ENCODE measurements at places on chromosomes 7 and 10. TPM values are rescaled to one million over a fixed set of nuclear protein-coding genes. Genes with fewer than 3 reads are reported as not detected.

The DNAJC12 gene
- 6.1 TPM for total RNA-seq

The DLG5 gene
- 27.3 TPM for total RNA-seq

The DIP2C gene
- total RNA-seq: 14.4 TPM

The COL13A1 gene
- 21.3 TPM for total RNA-seq

The CYP3A4 gene
- not detected for total RNA-seq

The MMP21 gene
- total RNA-seq: not detected

The CACUL1 gene
- 19.9 TPM for total RNA-seq

The DNAJC1 gene
- 38.1 TPM for total RNA-seq

The HOXA13 gene
- 18.8 TPM for total RNA-seq

The VAX1 gene
- not detected for total RNA-seq

The DUS4L gene
- total RNA-seq: 10.5 TPM

The C10orf95 gene
- not detected for total RNA-seq

The OR2A12 gene
- not detected for total RNA-seq

The MRLN gene
- total RNA-seq: not detected

The PNLIP gene
- not detected for total RNA-seq

The GARIN1A gene
- not detected for total RNA-seq

All from myometrial cell (primary cell).